ENCODE measurements at places on chromosomes 2 and 18.
A peak's percentile ranks its signal among the peaks of the same experiment; 100 is the strongest.

DNA sequence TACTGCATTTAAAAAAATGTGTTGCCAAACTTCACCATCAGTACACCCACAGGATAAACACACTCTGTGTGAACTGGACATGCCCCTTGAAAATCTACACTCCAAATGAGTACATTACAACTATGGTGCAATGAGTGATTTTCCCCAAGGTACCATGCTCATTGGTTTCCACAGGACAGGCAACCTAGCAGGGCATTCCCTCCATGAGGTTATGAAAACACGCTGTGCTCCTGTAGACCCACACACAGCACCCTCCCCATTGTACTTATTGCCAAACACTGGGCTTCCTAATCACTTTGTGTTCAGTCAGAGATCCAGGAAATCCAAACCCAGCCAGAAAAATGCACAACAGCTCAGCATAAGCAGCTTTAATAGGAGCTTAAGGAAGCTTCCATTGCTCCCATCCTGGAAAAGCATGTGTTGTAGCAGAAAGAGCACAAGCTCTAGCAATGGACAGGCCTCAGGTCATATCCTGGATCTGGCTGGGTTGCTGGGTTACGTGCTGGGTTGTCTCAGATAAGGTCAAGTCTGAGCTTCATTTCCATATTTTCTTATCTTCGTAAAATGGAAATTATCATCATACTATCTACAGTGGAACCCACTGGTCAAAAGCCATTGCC lies 20.8 kb upstream of the ATIC start:
- DNase-seq, result no peak

- DNase-seq, result no peak
Observed at GRCh38 chr2:184599054-184599871, 934 bp downstream of the ZNF804A start.

DNA sequence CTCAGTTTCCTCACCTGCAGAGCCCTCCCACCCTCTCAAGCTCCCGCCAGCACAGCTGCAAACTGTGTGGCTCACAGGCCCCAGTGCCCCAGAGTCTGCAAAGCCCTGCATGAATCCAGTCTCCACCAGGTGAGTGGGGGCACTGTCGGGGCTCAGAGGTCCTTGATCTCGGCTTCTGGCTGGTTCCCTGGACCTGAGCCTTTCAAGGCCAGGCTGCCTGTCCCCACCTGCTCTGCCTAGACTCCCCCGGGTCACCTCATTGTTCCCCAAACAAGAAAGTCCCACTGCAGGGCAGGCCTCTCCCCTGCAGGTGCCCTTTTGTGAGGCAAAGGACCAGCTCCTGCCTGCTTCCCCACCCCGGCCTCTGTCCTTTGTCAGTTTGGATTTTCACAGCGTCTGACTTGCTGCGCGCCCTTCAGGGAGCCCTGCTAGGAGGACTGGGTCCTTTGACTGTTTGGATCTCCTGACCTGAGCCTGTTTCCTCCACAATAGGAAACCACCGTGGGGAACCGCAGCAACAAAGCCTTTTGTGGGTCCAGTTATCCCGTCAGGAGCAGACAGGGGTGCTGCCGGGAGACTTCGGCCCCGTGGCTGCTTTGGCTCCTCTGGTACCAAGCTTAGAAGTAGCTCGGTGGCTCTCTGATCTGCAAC lies 200.5 kb upstream of the HDAC4 start:
- no peak for DNase-seq

- no peak for DNase-seq
Observed at GRCh38 chr2:70890469-70891065, 45.1 kb upstream of the ATP6V1B1 start.

DNA sequence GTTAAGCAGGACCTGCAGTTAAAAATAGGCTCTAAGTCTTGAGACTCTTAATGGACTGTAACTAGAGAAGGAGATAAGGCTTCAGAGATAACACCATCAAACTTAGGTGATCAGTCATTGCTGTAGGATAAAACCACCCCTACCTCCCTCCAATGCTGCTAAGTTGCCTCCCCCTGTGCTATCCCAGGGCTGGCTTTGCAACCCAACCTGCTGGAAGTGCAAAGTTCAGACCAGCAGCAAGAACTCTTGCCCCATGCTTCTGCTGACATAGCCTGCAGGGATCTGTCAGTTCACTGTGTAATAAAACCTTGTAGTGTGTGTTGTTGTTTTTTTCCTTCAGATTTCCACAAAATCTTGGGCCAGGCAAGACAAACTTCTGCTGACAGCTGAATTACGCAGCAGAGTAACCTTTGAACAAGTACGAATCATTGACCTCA lies 57.4 kb upstream of the EPB41L3 start:
- no peak for DNase-seq

- no peak for DNase-seq
Observed at GRCh38 chr2:133293544-133294353, 274.5 kb downstream of the NCKAP5 start.

GRCh38 chr2:78817430-78817829 lies 208.1 kb upstream of the REG3G start:
- no peak for DNase-seq

GRCh38 chr2:31053929-31054782 lies 84.1 kb downstream of the GALNT14 start:
- DNase-seq, result no peak

DNA sequence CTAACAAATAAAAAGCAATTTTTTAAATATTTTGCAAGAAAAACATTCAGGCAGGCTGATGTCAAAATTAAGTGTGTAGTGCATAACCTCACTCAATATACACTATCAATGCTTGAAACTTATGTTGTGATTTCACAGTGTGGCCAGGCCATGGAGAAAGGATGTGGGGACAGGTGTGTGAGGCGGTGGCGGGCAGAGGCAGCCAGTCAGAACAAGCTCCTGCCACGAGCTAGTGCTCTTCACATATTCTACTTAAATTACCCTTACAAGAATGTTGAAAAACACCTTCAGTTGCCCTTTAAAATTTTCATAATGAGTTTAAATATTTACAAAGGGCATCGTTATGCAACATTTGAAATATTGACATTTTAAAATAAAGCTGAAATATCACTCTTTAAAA lies 43.2 kb downstream of the CYB5A start:
- DNase-seq, result no peak

- DNase-seq, result no peak
Observed at GRCh38 chr2:46435796-46436360, 43.5 kb upstream of the TMEM247 start.

DNA sequence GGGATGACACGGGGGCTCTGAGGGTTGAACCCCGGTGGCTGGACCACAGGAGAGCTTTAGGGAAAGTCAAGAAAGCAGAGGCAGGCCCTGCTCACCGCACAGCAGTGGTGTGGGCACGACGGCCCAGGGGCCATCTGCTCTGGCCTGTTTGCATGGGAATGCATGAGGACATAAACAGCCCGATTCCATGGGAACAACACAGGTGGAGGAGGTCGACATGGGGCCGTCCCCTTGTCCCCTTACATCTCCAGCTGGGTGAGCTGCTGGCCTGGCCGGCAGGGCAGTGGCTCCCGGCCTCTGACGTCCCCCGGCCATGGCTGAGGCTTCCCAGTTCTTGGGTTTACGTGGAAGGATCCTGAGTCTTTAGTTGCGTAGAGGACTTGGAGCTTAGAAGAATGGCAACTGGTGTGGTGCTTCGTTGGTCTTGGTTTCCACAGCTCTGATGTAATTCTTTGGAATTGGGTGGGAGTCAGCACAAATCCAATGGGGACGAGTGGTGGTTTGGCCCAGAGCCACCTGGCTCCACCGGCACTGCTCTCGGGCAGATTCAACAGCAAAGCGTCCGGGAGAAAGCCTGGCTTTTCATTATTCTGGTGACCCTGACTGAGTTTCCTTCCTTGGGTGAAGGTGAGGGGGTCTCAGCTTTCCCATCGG lies 98.3 kb upstream of the HDAC4 start:
- no peak for DNase-seq

DNA sequence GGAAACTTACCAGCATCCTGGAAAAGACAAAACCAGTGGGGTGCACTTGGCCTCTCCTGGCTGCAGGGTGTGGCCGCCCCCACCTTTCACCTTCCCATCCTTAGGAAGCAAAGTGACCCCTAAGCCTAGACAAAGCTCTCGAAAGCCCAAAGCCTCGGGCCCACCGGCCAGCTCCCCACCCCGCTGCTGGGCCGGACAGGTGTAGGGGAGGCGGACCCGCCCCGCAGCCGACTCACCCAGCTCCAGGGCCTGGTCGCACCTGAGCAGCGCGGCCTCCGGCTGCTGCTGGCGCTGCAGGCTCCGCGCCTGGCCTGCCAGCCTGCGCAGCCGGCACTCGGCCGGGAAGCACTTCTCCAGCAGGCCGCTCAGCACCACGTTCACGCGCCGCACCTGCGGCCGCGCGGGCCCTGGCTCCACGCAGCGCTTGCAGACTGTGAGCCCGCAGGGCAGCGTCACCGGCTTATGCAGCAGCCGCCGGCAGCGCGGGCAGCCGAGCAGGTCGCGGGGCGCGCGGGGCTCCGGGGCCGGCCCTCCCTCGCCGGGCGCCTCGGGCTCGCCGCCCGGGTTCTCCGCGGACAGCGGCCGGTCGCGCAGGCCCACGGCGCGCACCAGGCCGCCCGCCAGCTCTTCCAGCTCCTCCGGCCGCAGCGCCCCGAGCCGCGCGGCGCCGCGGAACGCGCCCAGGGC lies 979 bp downstream of the LONRF2 start:
- DNase-seq, result no peak

DNA sequence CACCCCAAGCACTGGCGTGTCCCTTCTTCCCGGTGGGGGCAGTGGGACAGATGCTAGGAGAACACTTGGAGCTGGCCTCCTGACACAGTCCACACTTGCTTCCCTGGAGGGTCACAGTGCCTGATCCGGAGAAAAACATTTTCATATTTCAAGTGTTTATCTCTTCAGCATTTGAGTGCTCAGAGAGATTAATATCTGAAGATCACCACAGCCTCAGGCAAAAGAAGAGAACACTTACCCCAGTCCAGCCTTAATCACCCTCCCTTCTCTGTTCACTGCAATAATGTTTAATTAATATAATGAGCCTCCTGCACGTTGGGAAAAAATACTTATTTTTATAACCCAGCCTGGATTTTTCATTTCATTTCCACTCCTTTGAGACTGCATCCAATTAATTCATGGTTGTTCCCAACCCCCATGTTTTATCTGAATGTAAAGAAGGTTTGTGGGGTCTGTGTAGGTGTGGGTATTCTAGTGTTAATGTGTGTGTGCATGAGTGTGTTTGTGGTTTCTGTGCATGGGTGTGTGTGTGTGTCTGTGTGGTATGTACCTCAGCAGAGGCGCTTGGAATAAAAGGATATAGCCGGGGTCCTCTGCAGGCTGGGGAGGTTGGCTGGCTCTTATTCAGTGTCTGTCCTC lies 72.1 kb downstream of the NRP2 start:
- DNase-seq, result no peak

DNA sequence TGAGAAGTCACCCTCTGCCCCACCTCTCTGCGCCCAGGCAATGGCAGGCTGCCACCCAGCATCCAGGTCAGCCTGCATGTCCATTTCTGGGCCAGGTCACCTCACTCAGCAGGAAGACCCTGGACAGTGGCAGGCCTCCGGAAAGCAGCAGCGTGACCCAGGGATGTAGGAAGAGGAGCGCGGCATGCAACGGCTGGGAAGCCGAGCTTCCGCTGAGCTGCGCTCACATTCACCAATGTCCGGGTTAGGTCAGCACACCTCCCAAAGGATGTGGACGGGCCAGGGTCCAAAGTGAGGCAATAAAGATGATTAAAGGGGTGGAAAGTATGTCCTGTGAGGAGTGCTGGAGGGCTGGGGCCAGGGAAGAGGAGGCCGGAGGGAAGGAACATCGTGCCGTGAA lies 174.5 kb downstream of the CTIF start:
- DNase-seq, result no peak

DNA sequence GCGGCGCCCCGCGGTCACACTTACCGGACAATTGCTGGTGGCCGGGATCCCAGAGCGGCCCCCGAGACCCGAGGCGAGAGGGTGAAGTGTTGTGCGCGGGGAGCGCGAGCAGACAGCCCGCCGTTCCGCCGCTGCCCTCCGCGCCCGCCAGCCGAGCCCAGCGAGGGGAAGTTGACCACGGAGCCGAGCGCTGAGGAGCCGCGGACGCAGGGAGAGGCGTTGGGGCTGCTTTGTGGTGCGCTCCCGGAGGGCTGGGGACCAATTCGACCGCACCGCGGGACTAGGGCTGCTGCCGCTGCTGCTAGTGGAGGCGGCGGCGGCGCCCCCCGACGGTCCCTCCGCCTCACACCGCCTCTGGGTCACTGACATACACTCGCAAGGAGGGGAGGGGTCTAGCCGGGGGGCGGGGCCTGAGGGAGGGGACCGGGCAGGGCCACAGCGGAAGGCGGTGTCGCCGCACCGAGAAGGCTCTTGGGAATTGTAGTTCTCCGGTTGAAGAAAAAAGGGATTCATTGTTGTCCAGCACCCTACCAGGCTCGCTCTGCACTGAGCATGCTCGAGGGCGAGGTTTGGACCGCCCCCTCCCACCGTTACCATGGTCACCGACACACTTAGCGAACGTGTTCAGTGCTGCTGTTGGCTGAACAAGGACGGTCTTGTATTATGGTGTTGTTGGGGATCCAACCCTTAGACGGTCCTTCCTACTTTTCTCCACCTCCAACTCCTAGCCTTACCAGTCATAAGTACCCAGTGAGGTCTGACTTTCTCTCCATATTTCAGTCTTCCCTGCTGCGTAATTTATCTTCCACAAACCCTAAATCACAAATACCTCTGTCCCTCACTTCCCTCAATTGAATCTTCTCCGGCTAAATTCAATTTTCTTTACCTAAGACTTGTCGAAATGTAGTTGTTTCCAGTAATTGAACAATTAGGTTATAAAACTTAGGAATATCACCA lies at the start of gene PELI1:
Gene PELI1, minus strand, starts transcription at position 364 of the 957 bp plus-strand sequence. CDS start 36,110 bp downstream, outside the sequence.
- DNase-seq, result peak; percentile 82

GRCh38 chr2:3451169-3451568 lies 68.2 kb downstream of the ADI1 start:
- DNase-seq, result no peak

- DNase-seq, result no peak
Observed at GRCh38 chr2:17581831-17582230, 41.3 kb downstream of the VSNL1 start.

DNA sequence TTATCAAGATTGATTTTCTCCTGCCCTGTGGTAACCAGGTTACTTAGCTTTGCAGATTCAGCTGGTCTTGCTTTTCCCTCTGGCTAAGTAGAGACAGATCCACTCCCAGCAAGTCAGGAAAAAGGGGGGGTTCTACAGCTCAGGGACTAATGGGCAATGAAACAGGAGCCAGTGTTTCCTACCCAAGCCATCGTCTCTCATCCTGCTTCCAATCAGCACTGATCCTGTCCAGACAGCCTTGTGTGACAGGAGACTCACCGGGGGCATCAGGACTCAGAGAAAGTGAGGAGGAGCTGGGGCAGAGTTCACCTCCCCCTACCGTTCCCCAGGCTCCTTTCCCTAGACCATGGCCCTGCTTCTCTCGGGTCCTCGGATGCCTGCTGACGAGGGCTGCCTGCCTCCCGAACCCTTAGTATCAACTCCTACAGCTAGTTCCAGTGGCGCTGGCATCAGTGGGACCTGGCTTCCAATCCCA lies 307.6 kb downstream of the ALK start:
- DNase-seq, result no peak

DNA sequence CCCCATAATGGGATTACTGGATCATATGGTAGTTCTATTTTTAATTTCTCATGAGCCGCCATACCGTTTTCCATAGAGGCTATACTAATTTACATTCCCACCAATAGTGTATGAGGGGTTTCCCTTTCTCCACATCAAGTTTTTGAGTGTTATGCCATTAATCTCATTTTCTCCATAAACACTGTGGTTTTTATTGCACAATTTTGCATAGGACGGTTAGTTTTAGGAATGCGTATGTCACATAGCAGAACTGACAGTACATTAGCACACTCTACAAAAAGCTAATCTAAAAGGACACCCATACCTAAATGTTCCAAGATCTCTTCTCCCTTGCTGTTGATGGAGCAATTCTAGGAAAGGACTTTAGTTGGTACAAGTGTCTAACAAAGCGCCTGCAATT lies 32.5 kb downstream of the DARS1 start:
- no peak for DNase-seq

All from stimulated activated CD8-positive, alpha-beta memory T cell treated with anti-CD3 and anti-CD28 coated beads, Interleukin-7, amount 100 ng/mL, for 48 hours (primary cell).